Gastrocnemius medialis (tissue), 4 donors: ENCODE measurements at places on chromosomes 1 and 21. TPM values are rescaled to one million over a fixed set of nuclear protein-coding genes. Genes with fewer than 3 reads are reported as not detected.
A peak's percentile ranks its signal among the peaks of the same experiment; 100 is the strongest.

Gene SYCP1
- not detected for total RNA-seq

Gene TAL1
- 0.71 TPM for total RNA-seq

Gene ALX3
- not detected for total RNA-seq

Gene GJB3
- total RNA-seq = not detected

Gene TARS2
- total RNA-seq = 26.7 TPM

Gene TACSTD2
- total RNA-seq = not detected

Gene COL16A1
- 5.5 TPM for total RNA-seq

Gene CBS
- total RNA-seq = 1.6 TPM

GRCh38 chr1:78536427-78536826 is 45.7 kb downstream of the PTGFR start:
- no peak overlapping the region for H3K27ac ChIP-seq
- H3K4me1 ChIP-seq = no peaks in the 10 kb centered on the region
- DNase-seq = no peak
- no peaks in the 10 kb centered on the region for H3K27me3 ChIP-seq

DNA sequence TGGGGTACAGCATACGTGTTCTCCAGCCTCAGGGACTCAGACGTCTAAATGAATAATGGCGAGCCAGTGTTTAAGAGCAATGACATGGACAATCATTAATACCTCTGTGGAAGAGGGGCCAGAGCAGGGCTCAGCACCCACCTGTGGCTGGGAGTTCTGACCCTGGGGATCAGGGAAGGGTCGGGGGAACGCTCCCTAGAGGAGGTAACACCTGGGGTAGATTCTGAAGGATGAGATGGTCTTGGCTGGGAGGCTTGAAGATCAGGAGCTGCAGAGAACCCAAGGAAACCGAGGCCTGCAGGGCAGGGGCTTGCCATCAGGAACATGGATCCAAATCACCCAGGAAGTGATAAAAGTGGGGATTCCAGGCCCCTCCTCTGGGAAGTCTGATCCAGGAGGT is 138.2 kb upstream of the RUNX3 start:
- H3K27me3 ChIP-seq = no peaks in the 10 kb centered on the region
- no peak for DNase-seq
- no peaks in the 10 kb centered on the region for H3K36me3 ChIP-seq
- H3K27ac ChIP-seq = no peak overlapping the region
- no peaks in the 10 kb centered on the region for H3K4me1 ChIP-seq
- H3K4me3 ChIP-seq = no peak overlapping the region

DNA sequence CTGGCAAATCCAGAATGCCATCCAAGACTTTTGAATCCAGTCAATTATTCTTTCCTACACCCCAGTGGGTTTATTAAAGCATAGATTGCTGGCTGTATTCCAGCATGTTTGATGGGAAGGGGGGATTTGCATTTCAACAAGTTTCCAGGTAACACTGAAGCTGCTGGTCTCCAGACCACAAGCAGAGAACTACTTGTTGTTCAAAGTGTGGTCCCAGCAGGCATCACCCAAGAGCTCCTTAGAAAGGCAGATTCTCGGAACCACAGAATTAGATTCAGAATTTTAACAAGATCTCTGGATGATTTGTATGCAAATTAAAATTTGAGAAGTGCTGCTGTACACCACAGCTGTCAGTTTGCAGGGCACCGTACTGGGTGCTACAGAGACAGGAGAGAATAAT is 216.3 kb upstream of the FAM78B start:
- no peak for DNase-seq
- no peak overlapping the region for H3K27ac ChIP-seq
- no peaks in the 10 kb centered on the region for H3K36me3 ChIP-seq
- H3K27me3 ChIP-seq = no peaks in the 10 kb centered on the region

DNA sequence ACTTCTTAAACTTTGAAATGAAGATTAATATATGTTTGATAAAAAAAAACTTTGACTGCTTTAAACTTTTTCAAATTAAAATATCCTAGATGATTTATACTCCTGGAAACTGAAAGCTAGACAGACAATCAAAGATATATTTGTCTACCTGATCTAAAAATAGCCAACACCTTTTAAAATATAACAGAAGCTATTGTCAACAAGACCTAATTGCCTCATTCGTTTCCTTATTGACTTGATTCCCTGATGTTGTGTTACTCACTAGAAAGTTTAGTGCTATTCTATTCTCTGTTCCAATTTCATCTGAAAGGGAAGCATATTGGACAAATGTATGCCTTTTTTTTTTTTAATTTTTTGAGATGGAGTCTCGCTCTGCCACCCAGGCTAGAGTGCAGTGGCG is 445.6 kb upstream of the ADAMTS5 start:
- H3K4me3 ChIP-seq = no peak overlapping the region
- no peaks in the 10 kb centered on the region for H3K27me3 ChIP-seq
- peaks cover 6% of the 10 kb centered on the region for H3K4me1 ChIP-seq
- no peak overlapping the region for H3K27ac ChIP-seq
- no peaks in the 10 kb centered on the region for H3K36me3 ChIP-seq
- no peak for DNase-seq

DNA sequence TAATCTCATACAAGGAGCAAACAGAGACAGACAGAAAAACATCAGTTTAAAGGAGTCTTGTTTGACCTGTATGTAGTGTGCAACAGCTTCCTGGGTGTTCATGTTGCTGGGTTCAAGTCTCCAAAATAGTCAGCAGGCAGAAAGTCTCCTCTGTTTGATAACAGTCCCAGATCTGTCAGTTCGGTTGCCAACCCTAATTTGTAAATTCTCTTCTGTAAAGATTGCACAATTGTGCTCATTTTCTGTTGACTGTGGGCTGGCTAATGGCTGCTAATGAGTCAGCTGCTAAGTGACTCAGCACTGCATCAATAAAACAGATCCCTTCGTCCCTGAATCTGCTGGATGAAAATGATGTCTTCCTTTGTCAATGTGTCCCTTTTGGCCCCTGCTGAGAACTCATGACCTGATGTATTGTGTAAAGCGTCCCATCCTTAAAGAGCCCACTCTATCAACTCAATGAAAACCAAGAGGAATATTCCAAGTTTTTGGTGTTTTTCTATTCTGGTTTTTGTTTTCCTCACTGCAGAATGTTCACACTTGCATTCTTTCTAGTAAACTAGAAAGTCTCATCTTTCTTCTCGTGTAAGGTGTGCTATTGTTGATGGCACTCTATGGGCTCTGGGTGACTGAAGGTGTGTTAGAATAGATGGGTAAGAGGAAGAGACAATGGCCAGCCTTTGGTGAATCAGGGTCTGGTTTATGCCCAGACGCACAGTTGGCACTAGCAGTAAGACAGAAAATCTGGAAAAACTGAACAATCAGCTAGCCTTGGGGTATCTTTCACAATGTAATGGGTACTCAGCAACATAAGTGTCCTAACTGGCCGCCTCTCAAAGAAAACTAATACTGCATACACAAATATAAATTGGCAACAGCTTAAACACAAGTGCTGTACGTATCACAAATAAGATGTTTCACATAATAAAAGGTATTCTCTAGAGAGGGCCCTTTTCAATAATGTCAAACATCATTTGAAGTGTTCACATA is 75.1 kb upstream of the SIPA1L2 start:
- no peaks in the 10 kb centered on the region for H3K27me3 ChIP-seq
- no peaks in the 10 kb centered on the region for H3K4me1 ChIP-seq
- H3K36me3 ChIP-seq = no peaks in the 10 kb centered on the region
- H3K4me3 ChIP-seq = no peak overlapping the region
- H3K27ac ChIP-seq = peak overlapping the region; percentile 44
- DNase-seq = peak; percentile 59

GRCh38 chr1:29744684-29745490 is 508.6 kb downstream of the PTPRU start:
- no peaks in the 10 kb centered on the region for H3K36me3 ChIP-seq
- H3K27me3 ChIP-seq = peaks cover 3% of the 10 kb centered on the region
- DNase-seq = no peak

DNA sequence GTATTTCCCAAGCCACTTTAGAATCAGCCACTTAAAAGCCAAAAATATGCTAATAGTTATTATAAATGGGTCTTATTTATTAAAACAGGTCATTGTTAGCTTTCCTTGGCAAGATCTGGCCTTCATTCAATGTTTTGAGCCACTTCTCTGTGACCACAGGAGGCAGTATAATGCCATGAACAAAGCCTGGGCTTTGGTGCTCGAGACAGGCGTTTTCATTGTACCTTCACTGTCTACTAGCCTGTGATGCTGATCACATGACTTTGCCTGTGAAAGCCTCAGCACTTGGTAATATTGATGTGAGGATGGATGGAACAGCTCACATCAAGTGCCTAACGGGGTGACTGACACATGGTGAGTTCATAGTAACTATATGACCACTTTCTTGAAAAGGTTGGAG is 217.0 kb downstream of the RWDD3 start:
- H3K4me1 ChIP-seq = no peaks in the 10 kb centered on the region
- H3K27ac ChIP-seq = no peak overlapping the region
- no peaks in the 10 kb centered on the region for H3K36me3 ChIP-seq
- H3K27me3 ChIP-seq = no peaks in the 10 kb centered on the region
- no peak for DNase-seq
- no peak overlapping the region for H3K4me3 ChIP-seq

DNA sequence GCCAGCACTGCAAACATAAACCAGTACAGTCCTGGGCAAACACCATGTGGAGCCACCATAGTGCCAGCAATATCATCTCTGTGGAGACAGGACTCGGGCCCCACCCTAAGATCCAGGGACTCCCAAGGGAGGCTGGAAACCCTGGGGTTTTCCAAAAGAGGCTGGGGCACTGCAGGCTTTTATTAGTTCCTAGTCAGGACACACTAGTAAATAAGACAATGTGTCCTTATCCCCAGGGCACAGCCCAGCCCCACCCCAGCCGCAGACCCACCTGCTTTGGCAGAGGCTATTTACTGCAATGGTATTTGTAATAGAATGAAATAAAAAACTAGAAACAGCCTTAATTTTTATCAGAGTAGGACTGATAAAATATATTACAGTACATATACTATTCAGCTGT is 486 bp upstream of the GJB3 start:
- H3K4me1 ChIP-seq = peaks cover 7% of the 10 kb centered on the region
- peaks cover 45% of the 10 kb centered on the region for H3K27me3 ChIP-seq
- no peak overlapping the region for H3K27ac ChIP-seq
- no peak overlapping the region for H3K4me3 ChIP-seq
- no peaks in the 10 kb centered on the region for H3K36me3 ChIP-seq

- H3K27ac ChIP-seq = no peak overlapping the region
- H3K4me1 ChIP-seq = peaks cover 9% of the 10 kb centered on the region
- H3K4me3 ChIP-seq = no peak overlapping the region
- H3K36me3 ChIP-seq = no peaks in the 10 kb centered on the region
- DNase-seq = peak; percentile 22
These were observed 14.1 kb upstream of the DEGS1 start for GRCh38 chr1:224168859-224169380.

DNA sequence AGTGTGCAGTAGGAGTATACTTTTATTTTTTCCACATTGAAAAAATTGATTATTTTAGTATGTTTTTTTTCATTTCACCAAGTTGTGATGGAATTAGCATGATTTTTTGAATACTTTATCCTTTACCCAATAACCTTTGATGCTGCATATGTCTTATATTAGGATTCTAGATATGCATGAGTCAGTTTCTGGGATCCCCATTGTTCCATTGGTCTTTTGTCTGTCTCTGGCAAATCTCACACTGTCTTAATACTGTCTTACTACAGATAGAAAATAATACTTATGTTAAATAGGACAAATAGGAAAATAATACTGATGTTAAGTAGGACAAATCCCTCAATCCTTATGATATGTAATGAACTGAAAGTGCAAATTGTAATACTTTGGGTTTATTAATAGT is 54.3 kb upstream of the ASB17 start:
- no peaks in the 10 kb centered on the region for H3K36me3 ChIP-seq
- H3K4me3 ChIP-seq = no peak overlapping the region
- no peak for DNase-seq
- peaks cover 6% of the 10 kb centered on the region for H3K27me3 ChIP-seq
- H3K27ac ChIP-seq = no peak overlapping the region

DNA sequence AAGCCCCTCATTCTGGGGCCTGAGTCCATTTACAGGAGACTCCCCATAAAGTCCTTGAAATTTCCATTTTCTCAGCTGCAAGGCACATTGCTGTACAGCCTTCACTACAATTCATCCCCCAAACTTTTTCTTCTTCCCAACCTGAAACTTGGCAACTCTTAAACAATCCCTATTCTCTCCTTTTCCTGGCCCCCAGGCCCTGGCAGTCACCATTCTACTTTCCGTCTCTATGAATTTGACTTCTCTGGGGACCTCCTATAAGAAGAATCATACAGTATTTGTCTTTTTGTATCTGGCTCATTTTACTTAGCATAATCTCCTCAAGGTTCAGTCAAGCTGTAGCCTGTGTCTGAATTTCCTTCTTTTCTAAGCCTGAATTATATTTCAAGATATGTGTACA is 332.9 kb downstream of the PCP4 start:
- H3K4me3 ChIP-seq = no peak overlapping the region
- no peaks in the 10 kb centered on the region for H3K4me1 ChIP-seq
- no peaks in the 10 kb centered on the region for H3K27me3 ChIP-seq
- no peaks in the 10 kb centered on the region for H3K36me3 ChIP-seq
- H3K27ac ChIP-seq = no peak overlapping the region
- no peak for DNase-seq

DNA sequence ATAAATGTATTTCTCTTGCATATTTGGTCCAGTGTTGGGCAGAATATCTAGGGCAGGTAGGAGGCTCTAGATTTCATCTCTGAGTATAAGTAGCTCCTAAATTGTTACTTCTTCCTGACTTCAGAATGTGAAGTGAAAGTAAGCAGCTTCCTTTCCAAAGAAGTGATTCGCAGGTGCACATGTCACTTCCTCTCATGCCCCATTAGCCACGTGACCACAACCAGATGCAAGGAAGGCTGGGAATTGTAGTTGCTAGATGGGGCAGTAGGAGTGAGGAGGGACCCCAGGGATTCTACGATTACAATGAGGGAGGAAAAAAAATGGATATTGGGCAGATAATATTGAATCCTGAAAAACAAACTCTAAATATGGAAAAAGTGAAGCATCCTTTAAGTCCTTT is 113.2 kb upstream of the CYYR1 start:
- H3K36me3 ChIP-seq = no peaks in the 10 kb centered on the region
- no peak for DNase-seq
- H3K4me3 ChIP-seq = no peak overlapping the region

- no peaks in the 10 kb centered on the region for H3K27me3 ChIP-seq
- no peaks in the 10 kb centered on the region for H3K4me1 ChIP-seq
- H3K27ac ChIP-seq = no peak overlapping the region
- no peak overlapping the region for H3K4me3 ChIP-seq
- H3K36me3 ChIP-seq = no peaks in the 10 kb centered on the region
These were observed 16.7 kb downstream of the HMGN1 start for GRCh38 chr21:39332175-39332574.

DNA sequence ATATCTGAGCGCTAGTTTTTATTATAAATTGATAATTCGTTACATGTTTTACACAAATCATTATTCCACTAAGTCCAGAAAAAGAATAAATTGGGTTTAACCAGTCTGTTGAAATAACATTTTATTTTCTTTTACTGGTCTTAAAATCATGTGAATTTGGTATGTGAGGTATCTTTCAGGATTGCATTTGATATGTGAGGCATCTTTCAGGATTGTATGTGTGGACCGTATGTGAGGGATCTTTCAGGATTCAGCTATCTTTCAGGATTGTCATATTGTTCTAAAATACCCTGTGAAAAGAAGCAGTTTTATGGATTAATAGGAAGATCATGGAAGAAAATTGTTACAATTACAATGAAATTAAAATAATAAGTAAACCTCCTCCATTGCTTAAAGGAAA is 42.9 kb downstream of the USP25 start:
- peaks cover 90% of the 10 kb centered on the region for H3K4me1 ChIP-seq
- no peaks in the 10 kb centered on the region for H3K36me3 ChIP-seq
- DNase-seq = no peak
- H3K27ac ChIP-seq = no peak overlapping the region
